Coronary artery (tissue), 2 donors: ENCODE measurements at places on chromosomes 12 and 14.

DNA sequence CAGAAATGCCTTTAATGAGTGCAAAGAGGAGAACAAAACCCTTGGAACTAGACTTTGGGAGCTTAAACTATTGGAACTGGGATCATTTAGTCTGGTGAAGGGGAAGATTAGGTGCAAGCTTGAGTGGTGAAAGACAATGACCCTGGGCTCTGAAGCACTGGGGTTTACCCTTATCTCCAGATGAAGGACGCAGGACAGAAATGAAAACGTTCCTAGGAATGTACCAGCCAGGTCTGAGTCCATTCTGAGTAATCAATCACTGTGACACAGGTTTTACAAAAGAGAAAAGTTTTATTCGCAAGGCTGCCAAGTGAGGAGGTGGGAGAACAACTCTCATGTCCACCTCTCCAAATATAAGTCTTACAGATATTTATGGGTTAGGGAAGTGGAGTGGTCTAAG, 249.1 kb downstream of the LRIG3 start:
- DNase-seq, result no peak

GRCh38 chr14:92780444-92781232, 13.5 kb upstream of the GOLGA5 start:
- no peak for DNase-seq

DNA sequence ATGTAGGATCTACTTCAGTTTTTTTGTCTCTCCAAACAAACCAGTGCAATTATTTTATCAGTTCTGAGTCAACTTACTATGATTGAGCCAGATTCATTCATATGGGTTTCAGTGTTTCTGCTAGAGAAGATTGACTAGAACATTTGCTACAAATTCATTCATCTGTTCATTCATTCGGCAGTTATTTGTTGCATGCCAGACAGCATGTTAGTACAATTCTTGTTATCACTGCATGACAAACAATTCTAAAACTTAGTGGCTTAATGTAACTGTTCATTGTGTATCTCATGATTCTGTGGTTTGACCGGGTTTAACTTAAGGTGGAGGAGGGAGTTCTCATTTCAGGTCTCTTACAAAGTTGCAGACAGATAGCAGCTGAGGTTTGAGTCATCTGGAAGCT, 52.3 kb downstream of the POLR3B start:
- DNase-seq, result no peak

DNA sequence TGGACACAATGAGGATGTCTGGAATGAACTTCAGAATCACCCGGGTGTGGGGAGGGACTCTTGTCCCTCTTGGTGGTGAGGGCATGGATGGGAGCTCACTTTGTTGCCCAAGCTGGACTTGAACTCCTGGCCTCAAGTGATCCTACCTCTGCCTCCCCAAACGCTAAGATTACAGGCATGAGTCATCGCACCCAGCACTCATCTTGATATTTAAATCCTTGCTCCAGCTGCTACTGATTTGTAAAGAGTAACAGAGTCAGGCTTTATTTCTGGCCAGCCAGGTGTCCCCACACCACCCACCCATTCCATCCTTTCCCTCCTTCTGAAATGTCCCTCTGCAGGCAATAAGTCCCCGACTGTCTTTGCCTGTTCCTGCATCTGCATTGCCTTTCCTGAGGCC, 4.9 kb downstream of the DDX54 start:
- DNase-seq, result no peak

- DNase-seq, result no peak
Measured at GRCh38 chr12:91991399-91992187, 154.1 kb downstream of the BTG1 start.

- no peak for DNase-seq
Measured at GRCh38 chr14:105196265-105196960, 15.3 kb upstream of the NUDT14 start.

DNA sequence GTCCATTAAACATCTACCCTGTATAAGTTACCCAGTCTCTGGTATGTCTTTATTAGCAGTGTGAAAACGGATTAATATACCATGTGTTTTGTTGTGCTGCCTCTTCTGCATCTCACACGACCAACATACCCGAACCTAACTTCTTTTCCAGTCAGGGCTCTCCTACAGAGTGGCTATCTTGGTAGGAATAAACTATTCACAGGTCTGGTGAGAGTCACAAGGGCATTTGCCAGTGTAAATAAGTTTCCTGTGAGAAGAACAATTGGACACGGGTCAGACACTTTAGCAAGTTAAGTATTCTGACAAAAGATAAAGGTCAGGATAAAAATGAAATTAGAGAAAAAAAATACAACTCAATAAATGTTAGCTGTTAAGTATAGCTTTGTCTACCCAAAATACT, 60.9 kb downstream of the MYF5 start:
- no peak for DNase-seq

- DNase-seq, result no peak
Measured at GRCh38 chr14:37116933-37117849, 55.2 kb downstream of the SLC25A21 start.

- no peak for DNase-seq
Measured at GRCh38 chr12:125151284-125151683, 86.0 kb downstream of the AACS start.

DNA sequence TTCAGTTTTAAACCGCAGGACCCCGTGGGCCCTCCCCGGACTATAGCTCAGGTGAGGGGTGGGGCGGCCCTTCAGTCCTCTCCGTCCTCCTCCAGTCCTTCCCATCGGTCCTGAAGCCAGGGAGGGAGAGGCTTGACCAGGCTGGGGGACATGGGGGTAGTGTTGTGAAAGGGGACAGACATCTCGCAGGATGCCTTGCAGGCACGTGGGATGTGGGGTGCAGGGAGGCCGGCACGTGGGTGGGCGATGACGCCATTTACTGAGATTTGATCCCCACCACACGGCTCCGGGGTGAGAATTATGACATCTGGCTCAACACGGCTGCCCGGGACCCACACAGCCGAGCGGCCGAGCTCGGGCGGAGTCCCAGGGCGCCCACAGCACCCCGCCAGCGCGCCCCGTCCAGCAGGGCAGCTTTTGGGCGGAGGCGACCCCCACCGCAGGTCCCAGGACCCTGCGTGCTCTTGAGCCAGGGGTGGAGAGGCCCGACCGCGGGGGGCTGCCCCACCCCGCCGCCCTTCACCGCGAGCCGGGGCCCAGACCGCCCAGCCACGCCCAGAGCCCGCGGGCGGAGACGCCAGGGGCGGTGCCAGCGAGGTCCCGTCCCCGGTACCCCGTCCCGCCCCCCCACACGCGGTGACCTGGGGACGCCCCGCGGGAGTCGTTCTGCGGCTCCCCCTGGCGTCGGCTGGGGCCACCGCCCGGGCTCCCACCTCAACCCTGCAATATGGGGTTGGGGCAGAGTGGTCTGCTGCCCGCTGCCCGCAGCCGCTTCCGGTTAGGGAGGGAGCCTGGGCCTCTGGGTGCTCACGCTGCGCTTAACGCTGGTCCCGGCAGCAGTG, 3.3 kb upstream of the EXOC3L4 start:
- no peak for DNase-seq

- DNase-seq, result no peak
Measured at GRCh38 chr14:88749139-88749538, 43.6 kb downstream of the EML5 start.

GRCh38 chr14:77717608-77718305, 9.9 kb downstream of the SLIRP start:
- no peak for DNase-seq
